ENCODE measurements at places on chromosomes 1 and 21. TPM values are rescaled to one million over a fixed set of nuclear protein-coding genes. Genes with fewer than 3 reads are reported as not detected.

DNA sequence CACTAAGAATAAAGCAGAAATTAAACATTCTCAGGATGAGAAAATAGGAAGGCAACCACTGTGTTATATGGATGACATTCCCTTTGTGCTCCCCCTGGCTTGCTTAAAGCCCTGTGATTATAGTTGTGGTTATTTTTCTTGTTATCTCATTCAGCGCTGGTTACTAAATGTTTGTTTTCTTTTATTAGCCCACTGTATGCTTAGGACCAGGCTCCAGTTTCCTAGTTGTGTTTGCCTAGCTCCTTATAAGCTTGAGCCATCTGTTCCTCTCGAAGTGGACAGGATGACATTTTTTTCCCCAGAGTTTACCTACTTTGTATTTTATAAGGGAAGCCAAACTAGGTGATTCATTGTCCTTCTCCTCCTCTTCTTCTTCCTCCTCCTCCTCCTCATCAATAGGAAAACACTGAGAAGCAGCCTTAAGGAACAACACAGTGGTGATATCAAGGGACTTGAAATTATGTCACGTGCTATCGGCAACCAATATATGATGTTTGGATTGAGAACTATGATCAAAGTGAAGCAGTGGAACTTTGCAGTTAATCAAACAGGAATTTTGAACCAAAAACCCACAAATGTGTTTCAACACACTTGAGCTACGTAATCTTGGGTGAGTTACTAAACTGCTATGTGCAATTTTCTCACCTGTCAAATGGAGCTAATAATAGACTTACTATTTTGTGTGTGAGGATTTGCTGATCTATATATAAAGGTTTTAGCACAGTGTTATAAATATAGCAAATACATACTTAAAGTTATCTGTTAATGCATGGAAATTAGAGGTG, 35.1 kb upstream of the RGS7 start:
- no peak for DNase-seq

The FTCD gene
- total RNA-seq, result not detected

The SPRR4 gene
- not detected for total RNA-seq

GRCh38 chr1:2948751-2949680, 72.3 kb upstream of the ACTRT2 start:
- no peak for DNase-seq

The LCE2B gene
- not detected for total RNA-seq

The PODN gene
- not detected for total RNA-seq

GRCh38 chr1:156308078-156308477, 9.0 kb upstream of the VHLL start:
- DNase-seq, result no peak

The AADACL4 gene
- not detected for total RNA-seq

The PDIK1L gene
- 6.8 TPM for total RNA-seq
